Activated naive CD8-positive, alpha-beta T cell treated with anti-CD3 and anti-CD28 coated beads, Interleukin-2, amount 10 ng/mL, durations not matched to agents 7 days and 5 days (primary cell): ENCODE measurements at places on chromosomes 1 and 21. TPM values are rescaled to one million over a fixed set of nuclear protein-coding genes. Genes with fewer than 3 reads are reported as not detected.

- H3K4me1 ChIP-seq, result peaks cover 5% of the 10 kb centered on the region
- DNase-seq, result no peak
- no peak overlapping the region for H3K4me3 ChIP-seq
- H3K27ac ChIP-seq, result no peak overlapping the region
Observed at GRCh38 chr1:243628476-243628907, 221.6 kb downstream of the AKT3 start.

Gene B3GALT5
- total RNA-seq, result not detected

DNA sequence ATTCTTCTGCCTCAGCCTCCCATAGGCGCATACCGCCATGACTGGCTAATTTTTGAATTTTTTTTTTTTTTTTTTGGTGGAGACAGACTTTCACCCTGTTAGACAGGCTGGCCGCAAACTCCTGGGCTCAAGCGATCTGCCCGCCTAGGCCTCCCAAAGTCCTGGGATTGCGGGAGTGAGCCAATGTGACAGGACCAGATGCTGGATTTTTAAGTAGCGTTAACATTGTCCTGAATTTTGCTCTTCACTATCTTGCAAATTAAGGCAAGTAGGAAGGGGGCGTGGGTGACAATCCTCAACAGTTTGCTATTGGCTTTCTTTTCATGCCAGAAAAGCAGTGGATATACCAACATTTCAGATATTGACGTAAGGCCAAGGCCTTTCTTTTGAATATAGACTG is 49.7 kb upstream of the TSNAX start:
- no peaks in the 10 kb centered on the region for H3K4me1 ChIP-seq
- no peak overlapping the region for H3K4me3 ChIP-seq
- H3K27me3 ChIP-seq, result peaks cover 36% of the 10 kb centered on the region
- no peak overlapping the region for H3K27ac ChIP-seq
- DNase-seq, result no peak
- no peaks in the 10 kb centered on the region for H3K36me3 ChIP-seq

DNA sequence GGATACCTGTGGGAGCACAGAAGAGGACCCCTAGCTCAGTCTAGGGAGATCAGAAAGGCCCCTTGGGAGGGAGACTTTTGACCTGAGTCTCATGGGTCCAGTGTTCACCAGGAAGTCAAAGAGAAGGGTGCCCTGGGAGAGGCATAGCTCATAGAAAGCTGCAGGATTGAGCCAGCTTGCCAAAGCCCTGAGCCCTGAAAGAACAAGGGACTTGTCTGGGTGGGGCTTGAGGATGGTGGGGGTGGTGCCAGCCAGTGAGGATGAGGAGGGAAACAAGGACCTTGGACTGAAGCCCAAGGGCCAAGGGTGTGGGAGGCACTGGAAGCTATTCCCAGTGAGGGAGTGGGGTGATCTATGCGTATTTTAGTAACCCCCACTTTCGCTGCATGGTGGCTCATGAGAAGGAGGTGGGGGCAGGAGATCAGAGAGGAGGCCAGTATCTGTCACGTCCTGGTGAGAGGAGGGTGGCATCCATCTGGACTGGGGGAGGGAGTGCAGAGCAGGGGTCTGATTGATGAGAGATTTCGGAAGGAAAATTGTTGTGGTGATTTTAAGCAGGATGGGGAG is 28.4 kb downstream of the DMBX1 start:
- H3K4me1 ChIP-seq, result peaks cover 22% of the 10 kb centered on the region
- H3K36me3 ChIP-seq, result no peaks in the 10 kb centered on the region
- no peak overlapping the region for H3K4me3 ChIP-seq
- no peak for DNase-seq

DNA sequence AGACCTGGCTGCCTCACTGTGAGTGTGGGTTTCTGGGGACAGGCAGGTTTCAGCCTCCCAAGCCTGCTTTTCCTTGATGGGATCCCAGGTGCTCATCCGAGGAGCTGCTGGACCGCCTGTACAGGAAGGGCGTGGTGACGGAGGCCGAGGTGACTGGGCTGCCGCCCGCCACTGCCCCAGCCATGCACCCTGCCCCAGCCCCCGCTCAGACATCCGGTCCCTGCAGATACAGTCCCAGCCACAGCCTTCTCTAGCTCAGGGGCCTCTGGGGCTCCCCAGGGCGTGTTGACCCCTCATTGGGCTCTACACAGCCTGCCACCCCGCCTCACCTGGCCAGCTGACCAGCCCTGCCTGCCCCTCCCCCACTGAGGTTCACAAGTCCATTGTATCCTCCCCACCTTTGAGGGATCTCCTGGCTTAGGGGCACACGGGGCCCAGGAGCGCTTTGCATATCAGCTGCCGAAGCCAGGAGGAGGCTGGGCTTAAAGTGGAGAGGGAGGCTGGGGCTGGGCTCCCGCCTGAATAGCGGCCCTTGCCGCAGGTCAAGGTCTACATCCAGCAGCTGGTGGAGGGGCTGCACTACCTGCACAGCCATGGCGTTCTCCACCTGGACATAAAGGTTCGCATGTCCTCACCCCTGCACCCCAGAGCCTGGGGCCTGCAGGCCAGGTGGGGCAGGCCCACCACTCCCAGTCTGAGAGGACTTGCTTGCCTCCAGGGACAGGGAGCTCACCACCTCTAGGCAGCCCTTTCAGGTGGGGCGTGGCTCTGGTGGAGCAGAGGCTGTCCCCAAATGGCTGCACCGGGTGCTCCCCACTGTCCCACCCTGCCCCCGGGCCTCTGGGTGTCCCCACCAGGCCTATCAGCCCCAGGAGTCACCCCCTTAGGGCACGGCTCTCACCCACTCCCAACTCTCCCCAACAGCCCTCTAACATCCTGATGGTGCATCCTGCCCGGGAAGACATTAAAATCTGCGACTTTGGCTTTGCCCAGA is 38.5 kb downstream of the TRIM11 start:
- DNase-seq, result peak; percentile 29
- no peak overlapping the region for H3K4me3 ChIP-seq
- no peaks in the 10 kb centered on the region for H3K27me3 ChIP-seq

DNA sequence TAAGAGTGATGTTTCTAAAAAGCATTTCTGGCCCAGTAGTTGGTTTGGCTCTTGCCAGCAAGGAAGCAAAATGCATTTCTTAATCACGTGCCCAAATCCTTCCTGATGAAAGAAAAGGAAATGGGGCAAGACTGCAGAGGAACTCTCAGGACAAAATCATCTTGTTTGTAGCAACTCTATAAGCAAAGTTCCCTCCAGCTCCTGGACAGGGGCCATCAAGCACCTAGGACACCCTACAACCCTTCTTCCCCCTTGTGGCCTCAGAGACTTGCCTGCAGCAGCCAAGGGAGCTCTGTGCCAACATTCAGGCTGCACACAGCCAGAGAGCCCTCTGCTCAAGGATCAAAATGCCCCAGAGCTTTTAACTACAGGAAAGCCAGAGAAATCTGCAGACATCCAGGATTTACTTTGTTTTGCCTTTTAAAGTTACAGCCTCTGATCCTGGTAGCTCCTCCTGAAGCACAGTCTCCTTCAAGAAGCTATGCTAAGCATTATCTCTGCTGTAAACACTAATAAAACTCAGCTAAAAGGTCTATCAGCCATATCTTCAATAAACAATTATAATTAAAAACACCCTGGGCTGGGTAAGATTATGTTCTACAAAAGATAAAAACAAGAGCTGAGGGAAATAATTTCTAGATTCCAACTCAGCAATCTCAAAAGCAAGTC is 105.0 kb downstream of the KIAA0319L start:
- H3K4me1 ChIP-seq, result peaks cover 11% of the 10 kb centered on the region
- H3K27me3 ChIP-seq, result no peaks in the 10 kb centered on the region
- no peak overlapping the region for H3K27ac ChIP-seq

Gene LRRIQ3
- total RNA-seq, result 1.7 TPM

DNA sequence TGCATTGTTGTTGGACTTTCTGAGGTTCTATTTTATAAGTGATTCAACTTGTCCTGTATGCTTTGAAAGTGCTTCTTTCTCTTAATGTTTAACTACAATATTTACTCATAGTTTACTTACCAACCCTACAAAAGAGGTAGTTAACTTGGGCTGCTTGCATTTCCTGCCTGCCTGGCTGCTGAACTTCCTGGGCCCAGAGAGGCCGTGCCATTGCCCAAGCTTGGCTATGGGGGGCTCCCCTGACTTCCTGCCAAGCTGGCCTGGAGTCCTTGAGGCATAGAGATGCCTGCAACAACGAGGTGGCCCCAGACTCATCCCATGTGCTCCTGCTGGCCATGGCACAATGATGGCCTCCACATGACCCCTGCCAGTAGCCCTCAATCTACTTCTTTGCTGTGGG is 361.6 kb upstream of the PLD5 start:
- no peak overlapping the region for H3K27ac ChIP-seq
- no peaks in the 10 kb centered on the region for H3K36me3 ChIP-seq
- H3K4me1 ChIP-seq, result no peaks in the 10 kb centered on the region
- H3K27me3 ChIP-seq, result no peaks in the 10 kb centered on the region
- no peak overlapping the region for H3K4me3 ChIP-seq
- no peak for DNase-seq

DNA sequence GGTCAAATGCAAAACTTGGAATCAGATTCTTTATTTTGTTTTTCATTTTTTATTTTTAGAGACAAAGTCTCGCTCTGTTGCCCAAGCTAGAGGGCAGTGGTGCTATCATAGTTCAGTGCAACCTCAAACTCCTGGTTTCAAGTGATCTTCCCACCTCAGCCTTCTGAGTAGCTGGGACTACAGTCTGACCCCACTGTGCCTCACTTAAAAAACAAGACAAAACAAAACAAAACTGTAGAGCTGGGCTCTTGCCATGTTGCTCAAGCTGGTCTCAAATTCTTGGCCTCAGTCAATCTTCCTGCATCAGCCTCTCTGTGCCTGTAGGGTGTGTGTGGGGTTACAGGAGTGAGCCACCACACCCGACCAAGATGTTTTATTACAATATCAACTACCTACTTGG is 396.0 kb upstream of the USP24 start:
- H3K4me1 ChIP-seq, result no peaks in the 10 kb centered on the region
- DNase-seq, result no peak
- no peak overlapping the region for H3K4me3 ChIP-seq
- H3K27me3 ChIP-seq, result peaks cover 2% of the 10 kb centered on the region
- H3K27ac ChIP-seq, result no peak overlapping the region
- no peaks in the 10 kb centered on the region for H3K36me3 ChIP-seq

- H3K4me3 ChIP-seq, result no peak overlapping the region
- H3K27ac ChIP-seq, result no peak overlapping the region
- H3K36me3 ChIP-seq, result no peaks in the 10 kb centered on the region
- H3K27me3 ChIP-seq, result peaks cover 32% of the 10 kb centered on the region
- DNase-seq, result no peak
- H3K4me1 ChIP-seq, result peaks cover 8% of the 10 kb centered on the region
Observed at GRCh38 chr1:202663131-202663530, 47.1 kb downstream of the SYT2 start.

- no peaks in the 10 kb centered on the region for H3K27me3 ChIP-seq
- no peak overlapping the region for H3K27ac ChIP-seq
- peaks cover 1% of the 10 kb centered on the region for H3K4me1 ChIP-seq
- no peak for DNase-seq
Observed at GRCh38 chr1:21099034-21099868, 77.4 kb downstream of the EIF4G3 start.

Gene AADACL3
- total RNA-seq, result not detected

Gene SRGAP2B
- 31.7 TPM for total RNA-seq

DNA sequence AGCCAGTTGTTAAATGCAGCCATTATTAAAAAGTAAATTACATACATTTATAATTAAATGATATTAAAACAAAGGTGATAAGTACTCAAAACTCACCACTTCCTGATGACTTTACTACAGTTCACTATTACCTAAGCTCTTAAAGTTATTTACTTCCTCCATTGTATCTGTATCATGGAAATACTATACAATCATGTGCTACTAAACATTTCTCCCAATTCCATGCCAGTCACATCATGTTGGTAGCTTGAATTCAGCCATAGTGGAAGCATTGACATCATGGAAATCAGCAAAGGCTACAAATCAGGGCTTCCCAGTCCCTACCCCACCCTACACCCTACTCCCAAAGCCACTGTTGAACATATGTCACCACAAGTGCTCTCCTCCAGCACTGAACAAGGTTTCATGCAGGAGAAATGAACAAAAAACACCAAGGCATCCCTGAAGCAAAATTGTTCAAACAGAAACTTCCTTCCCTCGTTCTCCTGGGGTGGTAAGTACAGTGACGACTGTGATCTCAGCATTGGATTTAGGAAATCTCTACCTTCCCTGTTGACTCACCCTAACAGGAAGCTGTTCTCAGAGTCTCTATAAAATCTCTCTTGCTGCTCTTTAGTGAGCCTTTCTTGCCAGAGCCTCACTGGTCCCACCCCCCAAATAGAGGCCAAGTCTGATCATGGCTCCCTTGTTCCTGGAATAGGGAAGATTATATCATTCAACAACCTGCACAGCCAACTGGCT is 12.7 kb downstream of the VSIG8 start:
- peaks cover 15% of the 10 kb centered on the region for H3K4me1 ChIP-seq
- peaks cover 13% of the 10 kb centered on the region for H3K27me3 ChIP-seq
- H3K27ac ChIP-seq, result no peak overlapping the region
- H3K4me3 ChIP-seq, result no peak overlapping the region
- no peak for DNase-seq
- H3K36me3 ChIP-seq, result no peaks in the 10 kb centered on the region

Gene OR2G6
- not detected for total RNA-seq

DNA sequence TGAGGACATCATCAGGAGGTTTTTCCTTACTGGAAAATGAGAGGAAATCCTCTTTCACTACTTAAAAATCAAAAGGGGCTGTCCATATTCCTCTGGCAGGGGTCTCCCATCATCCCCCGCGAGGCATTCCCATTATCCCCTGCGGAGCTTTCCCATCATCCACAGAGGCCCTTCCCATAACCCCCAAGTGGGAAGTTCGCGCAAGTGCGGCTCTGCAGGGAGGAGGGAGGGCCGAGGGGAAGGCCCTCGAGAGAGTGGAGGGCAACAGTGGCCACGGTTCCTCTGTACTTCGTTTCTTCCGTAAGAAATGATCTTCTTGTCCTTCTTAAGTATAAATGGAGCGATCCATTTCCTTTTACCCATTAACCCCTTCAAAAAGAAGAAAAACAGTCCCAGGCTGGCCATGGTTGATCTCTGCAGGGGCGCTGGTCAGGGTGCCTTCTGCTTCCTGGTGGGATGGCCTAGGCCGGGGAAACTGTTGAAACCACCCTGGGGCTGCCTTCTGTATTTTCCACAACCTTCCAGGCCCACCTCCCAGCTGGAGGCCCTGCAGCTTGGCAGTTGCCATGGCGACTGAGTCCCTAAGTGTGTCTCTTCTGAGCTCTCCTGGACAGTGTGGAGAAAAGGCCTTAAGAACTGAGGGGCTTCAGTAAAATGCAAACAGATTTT is 3.6 kb upstream of the RSPH1 start:
- H3K36me3 ChIP-seq, result no peaks in the 10 kb centered on the region
- H3K4me1 ChIP-seq, result peaks cover 29% of the 10 kb centered on the region
- H3K4me3 ChIP-seq, result no peak overlapping the region
- DNase-seq, result no peak
- H3K27ac ChIP-seq, result no peak overlapping the region

Gene TMEM69
- 22.4 TPM for total RNA-seq

Gene OLFML2B
- total RNA-seq, result 0.14 TPM
